ENCODE measurements at places on chromosomes 7 and 10.

- DNase-seq, result no peak
Measured at GRCh38 chr7:70505468-70505867, 626.5 kb upstream of the GALNT17 start.

DNA sequence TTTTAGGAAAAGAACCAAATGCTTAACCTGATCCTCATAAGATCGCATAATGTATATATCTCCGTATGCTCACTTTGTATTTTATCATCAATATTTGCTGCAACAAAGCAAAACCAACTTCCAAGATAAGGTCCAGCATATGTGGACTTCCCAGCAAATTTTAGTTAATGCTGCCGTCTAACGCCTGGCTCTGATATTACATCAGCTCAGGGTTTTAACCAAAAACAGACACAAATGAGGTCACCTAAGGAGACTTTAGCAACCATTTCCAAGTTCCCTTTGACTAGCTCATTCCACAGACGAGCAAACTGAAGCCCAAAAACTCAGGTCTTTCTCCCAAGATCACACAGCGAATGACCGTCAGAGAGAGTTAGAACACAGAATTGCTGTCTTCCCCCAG, 59.4 kb upstream of the UCN3 start:
- DNase-seq, result no peak

GRCh38 chr7:45055594-45056219, 33.1 kb downstream of the NACAD start:
- DNase-seq, result no peak

GRCh38 chr7:41478187-41478586, 224.7 kb downstream of the INHBA start:
- no peak for DNase-seq

DNA sequence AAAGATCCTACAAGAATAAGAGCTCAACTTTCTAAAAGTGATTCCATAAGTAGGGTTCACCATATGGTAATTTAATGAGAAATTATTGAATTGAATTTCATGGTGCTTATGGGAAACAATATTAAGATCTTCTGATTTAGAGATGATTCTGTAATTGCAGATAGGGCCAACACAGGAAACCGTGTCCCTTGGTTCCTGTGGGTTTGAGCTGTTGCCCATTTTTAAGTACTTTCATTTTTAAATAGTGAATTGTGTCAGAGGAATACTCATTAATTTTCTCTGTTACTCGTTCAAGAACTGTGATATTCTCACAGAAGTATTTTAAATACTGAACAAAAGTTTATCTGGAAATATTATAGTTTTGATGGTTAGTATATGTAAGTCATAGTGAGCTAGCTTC, 129.2 kb downstream of the SRI start:
- no peak for DNase-seq

GRCh38 chr10:88045096-88045495, 181.7 kb downstream of the PTEN start:
- no peak for DNase-seq
